ENCODE measurements at places on chromosomes 1 and 21.

DNA sequence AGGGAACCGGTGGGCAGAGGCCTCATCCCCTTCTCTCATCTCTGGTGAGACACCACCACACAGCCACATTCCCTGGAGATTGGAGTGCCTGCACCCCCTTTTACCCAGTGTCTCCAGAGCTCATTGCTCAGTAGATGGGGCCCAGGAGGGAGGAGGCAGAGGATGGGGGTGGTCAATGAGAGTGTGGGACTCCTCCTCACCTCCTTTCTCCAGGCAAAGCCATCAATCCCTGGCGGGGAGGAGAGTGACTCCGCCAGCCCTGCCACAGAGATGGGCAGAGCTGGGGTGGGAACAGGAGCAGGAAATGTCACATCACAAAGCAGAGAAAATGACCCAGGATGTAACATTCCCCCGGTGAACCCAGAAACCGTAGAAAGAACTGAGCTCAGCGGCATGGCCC lies 117.2 kb downstream of the MATN1 start:
- no peak for DNase-seq

DNA sequence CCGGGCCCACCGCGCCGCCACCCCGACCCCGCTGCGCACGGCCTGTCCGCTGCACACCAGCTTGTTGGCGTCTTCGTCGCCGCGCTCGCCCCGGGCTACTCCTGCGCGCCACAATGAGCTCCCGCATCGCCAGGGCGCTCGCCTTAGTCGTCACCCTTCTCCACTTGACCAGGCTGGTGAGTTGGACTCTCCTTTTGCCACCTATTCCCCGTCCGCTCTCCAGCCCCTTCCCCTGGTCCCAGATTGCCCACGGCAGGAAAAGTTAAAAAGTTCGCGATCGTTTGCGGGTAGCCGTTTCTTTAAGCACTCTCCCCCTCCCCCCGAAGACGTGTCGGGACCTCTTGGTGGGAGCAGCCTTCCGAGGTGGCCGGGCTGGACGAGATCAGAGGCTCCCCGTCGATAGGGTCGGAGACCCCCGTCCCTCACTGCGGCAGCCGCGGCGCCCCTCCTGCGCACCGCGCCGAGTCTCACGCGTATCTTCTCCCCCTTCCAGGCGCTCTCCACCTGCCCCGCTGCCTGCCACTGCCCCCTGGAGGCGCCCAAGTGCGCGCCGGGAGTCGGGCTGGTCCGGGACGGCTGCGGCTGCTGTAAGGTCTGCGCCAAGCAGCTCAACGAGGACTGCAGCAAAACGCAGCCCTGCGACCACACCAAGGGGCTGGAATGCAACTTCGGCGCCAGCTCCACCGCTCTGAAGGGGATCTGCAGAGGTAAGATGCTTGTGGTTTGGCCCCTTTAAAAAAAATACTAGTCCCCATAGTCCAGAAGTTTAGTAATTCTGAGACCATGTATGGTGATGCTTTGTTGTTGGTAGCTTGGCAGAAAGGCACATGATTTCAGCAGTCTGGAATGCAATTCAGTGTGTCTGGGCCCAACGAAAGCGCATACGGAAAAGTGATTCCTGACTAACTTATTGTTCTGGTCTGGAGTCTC lies 576 bp downstream of the CCN1 start:
- DNase-seq, result no peak

DNA sequence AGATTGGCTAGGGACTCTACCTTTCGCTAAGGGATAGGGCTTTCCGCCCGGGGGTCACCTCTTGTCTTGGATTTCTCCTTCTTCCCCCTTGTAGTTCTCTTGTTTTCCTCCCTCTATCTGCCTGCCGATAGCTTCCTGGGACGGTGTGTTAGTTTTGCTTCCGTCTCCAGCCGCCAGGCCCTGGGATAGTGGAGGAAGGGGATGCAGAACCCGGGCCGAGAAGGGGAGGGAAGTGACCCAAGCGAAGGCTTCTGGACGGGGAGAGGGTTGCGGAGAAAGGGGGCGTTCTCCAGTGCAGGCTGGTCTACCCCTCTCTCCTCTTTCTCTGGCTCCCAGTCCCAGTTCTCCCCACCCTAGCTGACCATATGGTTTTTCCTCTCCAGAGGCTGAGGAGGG lies 871 bp downstream of the TUFT1 start:
- no peak for DNase-seq

GRCh38 chr1:200464784-200465400 lies 55.1 kb upstream of the ZNF281 start:
- no peak for DNase-seq

DNA sequence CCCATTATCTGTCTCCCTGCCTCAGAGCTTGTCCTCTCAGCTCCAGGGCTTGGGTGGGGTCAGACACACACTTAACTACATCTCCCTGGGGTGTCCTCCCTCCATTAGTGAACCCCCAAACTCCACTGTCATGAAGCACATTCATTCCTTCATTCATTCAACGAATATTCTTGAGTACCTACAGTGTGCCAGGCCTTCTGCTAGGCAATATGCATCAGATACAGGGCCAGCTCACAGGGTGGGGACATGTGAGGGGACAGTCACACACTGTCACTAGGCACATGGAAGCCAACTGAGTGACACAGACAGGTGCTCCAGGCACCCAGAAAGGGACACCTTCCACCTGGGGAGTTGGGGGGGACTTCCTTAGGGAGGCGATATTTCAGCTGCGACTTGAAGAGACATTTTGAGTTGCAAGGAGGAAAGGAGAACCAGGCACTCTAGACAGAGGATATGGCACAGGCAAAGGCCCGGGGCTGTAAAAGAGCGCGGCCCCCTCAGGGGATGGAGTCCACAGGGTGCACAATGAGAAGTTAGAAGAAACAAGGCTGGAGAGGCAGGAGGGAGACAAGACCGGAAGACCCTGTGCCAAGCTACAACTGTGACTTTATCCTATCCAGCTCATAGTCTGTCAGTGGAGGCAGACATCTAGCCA lies 8.7 kb upstream of the S100A8 start:
- DNase-seq, result no peak

DNA sequence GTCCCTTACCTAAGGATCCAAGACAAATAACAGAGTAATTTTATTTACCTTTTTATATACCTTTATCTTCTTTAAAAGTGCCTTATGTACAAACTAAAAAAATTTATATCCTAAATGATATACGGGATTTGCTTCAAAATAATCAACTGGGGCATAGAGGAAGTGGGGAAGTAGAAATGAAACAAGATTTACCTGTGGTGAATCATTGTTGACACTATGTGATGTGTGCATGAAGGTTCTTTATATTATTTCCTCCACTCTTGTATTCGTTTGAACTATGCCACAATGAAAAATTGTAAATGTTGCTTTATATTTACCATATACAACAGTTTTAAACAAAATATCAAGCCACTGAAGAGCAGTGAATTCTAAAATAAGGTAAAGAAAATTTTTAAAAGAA lies 13.0 kb downstream of the RGS7 start:
- no peak for DNase-seq

- no peak for DNase-seq
Measured at GRCh38 chr1:29673669-29674626, 437.6 kb downstream of the PTPRU start.

DNA sequence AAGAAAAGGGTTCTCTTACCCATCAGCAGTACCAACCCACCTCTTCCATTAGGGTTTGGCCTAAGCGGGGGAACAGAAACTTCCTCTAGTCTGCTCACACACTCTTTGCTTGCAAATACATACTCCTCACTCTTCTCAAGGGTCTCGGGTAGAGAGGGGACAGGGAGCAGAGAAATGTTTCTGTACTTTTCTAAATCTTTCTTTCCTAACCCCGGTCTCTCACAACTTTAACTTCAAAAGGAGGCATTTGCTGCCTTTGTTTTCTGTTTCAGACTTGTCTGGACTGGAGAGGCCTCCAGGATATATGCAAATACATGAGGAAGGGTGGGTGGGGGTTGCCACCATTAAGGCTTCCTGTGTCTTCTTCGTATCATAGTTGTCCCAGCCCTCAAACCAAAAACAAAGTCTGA lies 10.5 kb upstream of the LAX1 start:
- DNase-seq, result no peak

GRCh38 chr1:55164906-55165305 lies 50.3 kb downstream of the USP24 start:
- DNase-seq, result no peak

GRCh38 chr1:52727956-52728656 lies 1.9 kb downstream of the ZYG11B start:
- DNase-seq, result no peak

- DNase-seq, result no peak
Measured at GRCh38 chr1:21118167-21118566, 58.5 kb downstream of the EIF4G3 start.

- peak; percentile 15 for DNase-seq
Measured at GRCh38 chr1:214264196-214264595, 16.8 kb upstream of the SMYD2 start.

DNA sequence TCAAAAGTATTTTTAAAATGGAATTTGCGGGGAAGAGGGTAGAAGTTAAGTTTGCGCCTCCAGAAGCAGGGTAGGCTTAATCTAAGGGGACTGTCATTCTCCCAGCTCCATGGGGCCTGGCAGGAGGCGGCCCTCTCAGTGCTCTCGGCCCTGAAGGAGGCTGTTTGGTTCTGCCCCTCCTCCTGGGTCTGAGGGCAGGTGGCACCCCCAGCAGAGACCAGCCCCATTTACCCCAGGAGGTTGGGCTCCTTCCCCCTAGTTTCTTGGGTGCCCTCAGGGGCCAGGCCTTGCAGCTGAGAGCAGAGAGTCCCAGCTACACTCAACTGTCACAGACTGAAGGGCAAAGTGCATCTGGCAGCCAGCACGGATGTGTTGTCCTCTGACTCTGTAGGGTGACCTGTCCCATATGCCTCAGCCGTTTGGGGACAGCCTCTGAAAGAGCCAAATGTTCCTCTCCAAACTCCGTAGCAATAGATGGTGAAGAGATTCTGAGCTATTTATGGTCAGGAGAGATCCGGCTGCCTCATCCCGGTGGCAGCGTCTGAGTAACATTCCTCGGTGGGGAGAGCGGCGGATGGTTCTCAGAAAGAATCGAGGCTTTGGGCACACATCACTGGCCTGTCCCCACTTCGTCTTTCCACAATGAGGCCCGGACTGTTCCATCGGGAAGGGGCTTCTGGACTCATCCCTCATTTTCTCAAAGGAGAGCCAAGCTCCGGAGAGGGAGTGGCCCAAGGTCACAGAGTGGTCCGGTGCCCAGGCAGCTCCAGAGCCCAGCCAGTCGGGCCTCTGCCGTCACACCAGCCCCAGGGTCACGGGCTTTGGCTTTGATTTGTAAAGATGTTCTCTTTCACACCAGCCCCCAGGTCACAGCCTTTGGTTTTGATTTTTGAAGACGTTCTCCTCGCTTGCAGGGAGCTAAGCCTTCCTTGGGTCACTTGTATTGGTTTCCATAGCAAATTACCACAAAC lies 424.2 kb upstream of the VAMP3 start:
- DNase-seq, result no peak

GRCh38 chr1:42955311-42956063 lies 3.2 kb downstream of the SLC2A1 start:
- DNase-seq, result peak; percentile 61

DNA sequence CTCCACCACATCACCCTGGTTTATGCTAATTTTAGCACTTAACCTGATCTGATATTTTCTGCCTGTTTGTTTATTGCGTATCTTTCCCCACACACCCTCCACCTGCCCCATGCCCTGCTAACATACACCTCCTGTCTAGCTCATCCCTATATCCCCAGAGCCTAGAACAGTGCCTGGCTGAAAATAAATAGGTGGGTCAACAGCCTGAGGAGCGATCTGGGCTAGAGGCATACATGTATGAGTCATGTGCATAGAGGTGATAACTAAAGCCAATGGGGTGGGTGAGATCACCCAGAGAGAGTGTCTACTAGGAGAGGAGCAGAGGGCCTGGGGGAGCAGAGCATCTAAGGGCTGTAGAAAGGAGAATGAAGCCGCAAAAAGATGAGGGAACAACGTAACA lies 2.7 kb downstream of the HTR1D start:
- no peak for DNase-seq

DNA sequence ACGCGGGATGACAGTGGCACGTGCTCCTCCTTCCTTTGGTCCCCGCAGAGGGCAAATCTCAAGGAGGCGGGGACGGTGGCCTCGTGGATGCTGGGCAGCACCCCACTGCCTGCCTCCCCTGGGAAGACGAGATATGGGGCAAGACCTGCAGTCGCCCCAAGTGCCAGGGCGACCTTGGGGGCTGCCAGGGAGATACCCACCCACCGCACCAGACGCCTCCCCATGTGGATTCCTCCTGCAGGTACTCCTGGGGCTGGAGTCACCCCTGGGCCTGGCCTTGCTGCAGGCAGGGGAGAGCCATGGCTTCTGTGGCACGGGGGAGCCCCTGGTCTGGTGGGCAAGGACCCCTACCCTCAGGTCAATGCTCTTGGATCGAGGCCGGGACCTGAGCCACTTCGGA lies 5.9 kb upstream of the AURKAIP1 start:
- no peak for DNase-seq

- DNase-seq, result no peak
Measured at GRCh38 chr1:67571406-67571805, 113.6 kb upstream of the GADD45A start.

GRCh38 chr1:162663086-162663485 lies 30.8 kb downstream of the DDR2 start:
- DNase-seq, result no peak

GRCh38 chr1:224486801-224487583 lies 52.4 kb upstream of the WDR26 start:
- no peak for DNase-seq

DNA sequence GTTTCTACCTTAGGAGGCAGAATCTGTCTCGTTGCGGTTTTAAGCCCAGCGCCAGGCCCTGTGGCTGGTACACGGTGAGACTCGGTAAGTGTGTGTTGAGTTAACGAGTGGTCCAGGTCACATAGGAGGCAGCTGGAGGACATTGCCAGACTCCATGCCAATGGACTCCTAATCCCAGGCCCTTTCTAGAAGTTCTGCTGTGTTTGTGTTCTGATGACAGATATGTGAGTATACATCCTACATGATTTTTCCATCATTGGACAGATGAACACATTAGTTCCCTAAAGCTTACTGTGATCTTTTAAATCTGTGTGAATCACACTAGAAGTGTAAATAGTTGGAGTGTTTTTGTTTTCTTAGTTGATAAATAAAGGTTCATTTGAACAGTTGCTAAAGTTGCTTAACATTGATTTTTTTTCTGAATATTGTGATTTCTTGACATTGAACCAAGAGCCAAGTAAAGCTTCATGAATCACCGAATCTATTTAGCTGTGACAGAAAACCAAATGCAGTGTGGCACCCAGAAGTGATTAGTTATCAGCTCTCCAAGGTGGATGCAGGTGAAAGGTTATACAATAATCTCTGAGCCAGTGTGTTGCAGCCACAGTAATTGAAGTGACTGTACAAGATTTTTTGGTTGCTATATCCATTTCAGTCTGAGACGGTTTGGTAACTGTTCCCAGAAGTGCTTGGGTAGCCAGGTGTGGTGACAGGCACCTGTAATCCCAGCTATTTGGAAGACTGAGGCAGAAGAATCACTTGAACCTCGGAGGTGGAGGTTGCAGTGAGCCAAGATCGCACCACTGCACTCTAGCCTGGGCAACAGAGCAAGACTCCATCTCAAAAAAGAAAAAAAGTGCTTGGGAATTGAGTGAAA lies 46.3 kb downstream of the DOP1B start:
- DNase-seq, result no peak

DNA sequence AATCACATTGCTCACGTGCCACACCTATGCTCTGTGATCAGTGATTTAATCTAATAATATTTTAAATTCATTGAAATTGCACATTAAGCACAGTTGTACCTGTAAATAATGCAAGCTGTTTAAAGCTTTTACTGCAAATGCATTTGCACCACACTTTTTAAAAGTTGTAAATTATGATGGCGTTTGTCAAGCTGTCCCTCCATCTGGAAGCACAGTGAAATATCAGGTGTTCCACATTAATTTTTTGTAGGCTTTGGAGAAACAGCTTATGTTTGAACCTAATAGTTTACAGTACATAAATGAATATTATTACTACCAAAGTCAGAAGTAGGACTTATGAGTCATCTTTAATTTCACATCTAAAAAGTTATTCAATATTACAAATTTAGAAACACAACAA lies 3.0 kb upstream of the DPYD start:
- DNase-seq, result no peak
